ENCODE measurements at places on chromosomes 1 and 21. TPM values are rescaled to one million over a fixed set of nuclear protein-coding genes. Genes with fewer than 3 reads are reported as not detected.

Gene LCE1D
- total RNA-seq: not detected

Gene F5
- total RNA-seq: 0.92 TPM

Gene AMIGO1
- total RNA-seq: 16.6 TPM

Gene CD1B
- not detected for total RNA-seq

Gene ZNF593OS
- not detected for total RNA-seq

Gene OR2T35
- total RNA-seq: not detected

Gene ANXA9
- not detected for total RNA-seq

Gene FMO1
- total RNA-seq: 2.3 TPM

Gene HES3
- total RNA-seq: not detected

Gene SPRR4
- not detected for total RNA-seq

Gene ITSN1
- 80.0 TPM for total RNA-seq

Gene GABRD
- 1.2 TPM for total RNA-seq

Gene MEF2D
- total RNA-seq: 7.6 TPM

Gene NLRP3
- total RNA-seq: 1.8 TPM

Gene CXADR
- 370 TPM for total RNA-seq

Gene FAM177B
- total RNA-seq: 0.23 TPM

Gene HENMT1
- total RNA-seq: 37.8 TPM

Gene PPIAL4G
- total RNA-seq: 0.46 TPM

Gene CCDC18
- 15.0 TPM for total RNA-seq

Gene NFASC
- total RNA-seq: 46.4 TPM

Gene CEPT1
- 56.5 TPM for total RNA-seq

Gene HSF2BP
- 2.5 TPM for total RNA-seq

Gene KLHL17
- total RNA-seq: 6.9 TPM

Gene DIRAS3
- 23.1 TPM for total RNA-seq

Gene NBPF6
- total RNA-seq: not detected

Gene HTR6
- total RNA-seq: 0.92 TPM

Gene MMEL1
- 4.6 TPM for total RNA-seq

Gene ESRRG
- 41.3 TPM for total RNA-seq

Gene OR10J1
- not detected for total RNA-seq

Gene HPCA
- total RNA-seq: 83.5 TPM

Gene ACOT11
- 6.7 TPM for total RNA-seq

Gene C1orf226
- total RNA-seq: 1.8 TPM

Gene HTR1D
- total RNA-seq: 1.2 TPM

Gene EPHX1
- 24.0 TPM for total RNA-seq

Gene FMO4
- total RNA-seq: 0.46 TPM

Gene IFNLR1
- total RNA-seq: 2.3 TPM

Gene PRKCZ
- 77.3 TPM for total RNA-seq

Gene EXTL1
- total RNA-seq: 2.5 TPM

Gene F13B
- not detected for total RNA-seq

Gene ARHGEF16
- 2.5 TPM for total RNA-seq

Gene ANGPTL3
- not detected for total RNA-seq

Gene GPR25
- total RNA-seq: 0.46 TPM

Gene GBP7
- total RNA-seq: not detected

Gene OR2AK2
- 2.1 TPM for total RNA-seq

Gene NMNAT1
- 8.1 TPM for total RNA-seq

Gene MIXL1
- not detected for total RNA-seq

Gene CFHR1
- total RNA-seq: 2.5 TPM

Gene KRTAP21-2
- total RNA-seq: not detected

Gene ASPM
- total RNA-seq: 14.8 TPM

Gene DHDDS
- 31.6 TPM for total RNA-seq

Gene GATAD2B
- total RNA-seq: 18.0 TPM

Gene VSIG8
- not detected for total RNA-seq

Gene ACAP3
- 61.6 TPM for total RNA-seq

All from diencephalon (tissue), 1 donor.